Tibial nerve (tissue), 4 donors: ENCODE measurements at places on chromosomes 6 and 20.

- DNase-seq, result no peak
Measured at GRCh38 chr6:148419430-148419829, 76.8 kb downstream of the SASH1 start.

GRCh38 chr6:31531771-31532643 is 3.2 kb downstream of the MCCD1 start:
- no peak for DNase-seq

DNA sequence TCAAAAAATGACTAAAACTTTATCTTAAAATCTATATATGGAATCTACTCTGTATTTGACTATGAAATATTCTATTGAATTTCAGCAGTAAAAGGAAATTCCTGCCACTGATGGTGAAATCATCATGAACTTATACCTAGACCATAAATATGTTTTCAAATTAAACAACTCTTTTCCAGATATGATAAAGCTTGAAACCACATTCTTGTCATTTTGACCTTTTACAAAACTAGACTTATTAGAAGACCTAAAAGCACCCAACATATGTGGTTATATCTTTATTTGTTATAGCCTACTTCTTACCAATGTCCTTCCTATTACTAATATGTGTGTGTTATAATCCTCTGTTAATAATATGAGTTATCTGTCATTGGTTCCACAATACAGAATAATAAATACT is 35.3 kb downstream of the FRK start:
- DNase-seq, result no peak

GRCh38 chr6:26502165-26502564 is 2.1 kb downstream of the BTN1A1 start:
- no peak for DNase-seq

DNA sequence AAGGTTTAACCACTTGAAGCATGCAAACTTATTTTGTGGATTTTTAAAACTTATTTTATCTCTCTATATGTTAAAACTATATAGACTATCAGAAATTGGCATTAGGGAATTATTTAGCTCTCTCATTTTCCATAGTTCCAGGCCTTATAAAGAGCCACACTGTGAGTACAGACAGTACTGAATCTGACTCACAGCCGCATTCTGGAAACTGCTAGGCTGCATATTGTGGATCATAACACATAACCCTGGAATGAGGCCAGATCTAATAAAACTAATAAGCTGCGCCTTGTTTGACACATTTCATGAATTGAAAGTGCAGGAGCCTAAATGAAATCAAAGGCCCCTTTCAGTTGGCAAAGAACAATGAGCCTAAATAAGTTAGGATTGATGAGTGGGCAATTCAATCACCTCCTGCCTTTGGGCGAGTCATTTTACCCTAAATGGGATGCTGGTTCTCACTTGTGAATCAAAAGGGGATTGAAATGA is 308.4 kb downstream of the PACRG start:
- no peak for DNase-seq

- DNase-seq, result no peak
Measured at GRCh38 chr6:134534708-134535149, 216.8 kb upstream of the SGK1 start.

GRCh38 chr20:1242530-1242929 is 16.7 kb downstream of the RAD21L1 start:
- no peak for DNase-seq

GRCh38 chr20:59017493-59018231 is 1.6 kb upstream of the TUBB1 start:
- no peak for DNase-seq

DNA sequence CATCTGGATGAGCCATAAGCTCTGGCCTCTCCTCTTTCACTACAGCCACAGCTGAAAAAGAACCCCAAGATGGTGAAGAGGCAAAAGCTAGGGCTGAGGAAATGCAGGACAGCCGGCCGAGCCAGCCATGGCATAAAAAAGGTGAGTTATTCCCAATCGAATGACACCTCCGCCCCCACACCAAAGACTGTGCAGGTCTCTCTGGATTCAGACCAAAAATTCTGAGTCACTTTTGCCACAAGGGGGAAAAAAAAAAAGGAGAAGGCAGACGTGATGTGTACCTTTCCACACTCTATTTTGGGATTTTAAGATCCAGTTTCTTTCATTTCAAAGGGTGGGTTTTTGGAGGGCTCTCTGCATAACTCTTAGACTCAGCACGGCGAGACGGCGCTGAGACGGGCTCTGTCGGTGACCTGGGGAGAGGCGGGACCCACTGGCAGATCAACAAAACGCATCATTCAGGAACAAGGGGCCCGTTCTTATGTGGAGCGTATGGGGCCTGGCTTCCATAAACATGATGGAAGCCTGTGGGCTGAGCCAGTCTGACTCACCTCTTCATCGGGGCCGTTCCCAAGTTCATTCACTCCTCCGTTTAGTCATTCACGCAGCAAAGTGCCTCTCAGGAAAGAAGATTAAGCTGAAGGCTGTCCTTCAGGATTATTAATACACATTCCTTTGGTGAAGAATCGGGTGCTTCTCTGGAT is 54.8 kb downstream of the NFATC2 start:
- no peak for DNase-seq

GRCh38 chr6:87917886-87918285 is 129.8 kb upstream of the SPACA1 start:
- no peak for DNase-seq

DNA sequence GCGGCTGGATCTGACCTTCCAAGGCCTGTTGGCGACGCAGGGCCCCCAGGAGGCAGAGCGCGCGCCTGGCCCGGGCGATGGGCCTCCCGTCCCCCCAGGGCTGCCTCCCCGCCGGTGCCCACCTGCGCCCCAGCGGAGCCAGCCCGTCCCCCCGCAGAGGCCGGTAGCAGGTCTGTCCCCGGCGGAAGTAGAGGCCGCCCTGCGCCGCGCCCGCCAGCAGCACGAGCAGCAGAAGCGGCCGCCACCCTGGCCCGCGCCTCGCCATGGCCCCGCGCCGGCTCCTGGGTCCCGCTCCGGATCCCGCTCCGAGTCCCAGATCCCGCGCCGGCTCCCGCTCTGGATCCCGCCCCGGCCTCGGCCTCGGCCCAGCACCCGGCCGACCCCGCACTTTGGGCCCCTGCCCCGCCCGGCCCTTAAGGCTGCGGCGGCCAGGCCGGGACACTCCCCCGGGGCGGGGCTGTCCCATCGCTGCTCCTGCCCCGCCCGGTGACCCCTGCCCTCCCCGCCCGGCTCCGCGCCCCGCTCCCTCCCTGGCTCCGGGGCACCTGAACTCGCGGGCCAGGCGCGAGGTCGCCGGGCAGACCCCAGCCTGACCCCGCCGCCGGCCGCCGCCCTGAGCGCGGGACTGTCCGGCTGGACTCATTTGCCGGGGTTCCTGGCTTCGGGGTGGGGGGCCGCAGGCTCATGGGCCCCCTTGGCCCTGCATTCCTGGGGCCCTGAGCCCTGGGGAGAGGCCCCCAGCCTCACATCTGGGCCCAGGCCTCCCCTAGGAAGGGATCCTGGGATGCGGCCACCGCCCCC is at the start of gene CTSZ:
Gene CTSZ, minus strand, starts transcription at position 391 of the 801 bp plus-strand sequence. Its CDS starts 126 bp downstream, at position 265.
- DNase-seq, result no peak

GRCh38 chr6:137155830-137156229 is 17.6 kb downstream of the IL22RA2 start:
- no peak for DNase-seq

- no peak for DNase-seq
Measured at GRCh38 chr6:3307436-3307835, 48.7 kb downstream of the PSMG4 start.

DNA sequence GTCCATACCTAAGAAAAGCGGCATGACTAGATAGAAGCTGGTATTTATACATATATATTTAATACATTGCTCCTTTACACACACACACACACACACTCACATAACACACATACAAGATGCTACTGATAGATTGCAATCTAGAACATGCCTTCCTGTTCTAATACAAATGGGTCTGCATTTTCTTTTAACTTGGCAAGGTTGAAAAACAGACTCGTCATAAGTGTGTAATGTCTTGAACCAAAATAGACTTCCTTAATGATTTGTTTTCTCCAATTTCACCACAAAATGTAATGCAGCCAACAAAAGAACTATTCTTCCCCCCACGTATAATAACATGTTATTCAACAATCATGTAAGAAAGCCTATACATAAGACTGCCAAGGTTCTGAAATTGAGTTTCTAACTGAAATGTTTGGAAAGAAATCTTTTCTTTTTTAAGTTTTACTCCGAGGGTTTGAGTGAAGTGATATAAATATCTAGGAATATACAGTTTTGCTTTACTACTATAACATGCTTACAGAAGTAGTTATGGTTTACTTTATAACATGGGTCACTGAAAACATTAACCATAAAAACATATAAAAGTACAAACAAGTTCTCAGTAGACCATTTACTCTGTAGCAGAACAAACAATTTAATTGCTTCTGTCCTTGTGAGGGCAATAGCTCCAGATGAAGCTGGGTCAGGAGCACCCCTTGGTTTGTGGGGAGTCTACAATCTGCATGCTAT is 207.5 kb downstream of the FOXC1 start:
- no peak for DNase-seq

DNA sequence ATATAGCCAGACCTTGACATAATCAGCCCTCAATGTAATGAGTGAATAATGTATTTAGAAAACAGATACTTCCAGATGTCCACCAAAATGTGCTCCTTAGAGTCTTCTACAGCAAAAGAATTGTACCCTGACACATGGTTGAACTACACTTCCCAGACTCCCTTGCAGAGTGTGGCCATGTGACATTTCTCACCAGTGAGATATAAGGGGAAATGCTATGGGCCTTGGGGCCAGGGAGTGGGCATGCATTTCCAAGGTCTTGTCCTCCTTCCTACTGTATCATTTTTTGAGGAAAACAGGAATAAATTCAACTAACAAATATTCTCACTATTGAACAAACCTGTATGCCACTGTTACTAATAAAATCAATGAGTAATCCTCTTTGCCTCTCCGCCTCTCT is 211.4 kb upstream of the SMLR1 start:
- no peak for DNase-seq

- DNase-seq, result no peak
Measured at GRCh38 chr20:22576273-22576672, 8.1 kb downstream of the FOXA2 start.

GRCh38 chr20:62143957-62144825 is 622 bp downstream of the SS18L1 start:
- no peak for DNase-seq

- DNase-seq, result no peak
Measured at GRCh38 chr20:63023936-63024571, 17.3 kb upstream of the BHLHE23 start.

DNA sequence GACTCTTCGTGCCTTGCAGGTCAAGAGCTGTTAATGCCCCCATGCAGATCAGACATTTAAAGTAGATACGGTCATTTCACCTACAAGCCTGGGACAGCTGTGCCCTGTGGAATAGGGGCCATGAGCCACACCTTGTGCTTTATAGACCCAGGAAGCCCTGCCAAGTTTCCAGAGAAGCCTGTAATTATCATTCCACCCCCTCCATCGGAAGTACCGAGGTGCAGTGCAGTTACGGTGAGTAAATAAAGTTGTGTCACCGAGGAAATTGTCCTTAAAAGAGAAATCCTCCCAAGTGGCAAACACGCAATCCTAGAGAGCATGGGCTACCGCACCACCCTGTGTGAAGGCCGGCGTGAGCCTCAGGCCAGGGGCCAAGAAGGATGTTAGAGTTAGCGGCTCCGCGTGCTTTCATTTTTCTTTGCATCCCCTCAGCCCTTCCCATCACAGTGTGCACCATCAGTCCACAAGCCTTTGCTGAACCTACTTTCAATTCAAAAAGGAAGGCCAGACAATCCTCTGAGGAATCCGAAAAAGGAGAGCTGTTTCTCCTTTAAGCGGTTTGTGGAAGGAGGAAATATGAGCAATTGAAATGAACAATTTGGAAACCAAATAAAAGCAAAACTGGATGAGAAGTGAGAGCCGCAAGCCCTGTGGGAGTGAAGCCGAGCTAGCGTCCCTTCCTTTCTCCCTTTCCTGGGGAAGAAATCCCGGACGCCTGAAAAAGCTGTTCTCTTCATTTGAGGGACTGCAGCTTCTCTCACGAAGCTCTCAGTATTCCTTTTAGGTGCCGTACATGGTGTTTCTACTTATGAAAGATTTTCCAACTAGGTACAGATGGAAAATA is 183.3 kb upstream of the PDE10A start:
- no peak for DNase-seq

DNA sequence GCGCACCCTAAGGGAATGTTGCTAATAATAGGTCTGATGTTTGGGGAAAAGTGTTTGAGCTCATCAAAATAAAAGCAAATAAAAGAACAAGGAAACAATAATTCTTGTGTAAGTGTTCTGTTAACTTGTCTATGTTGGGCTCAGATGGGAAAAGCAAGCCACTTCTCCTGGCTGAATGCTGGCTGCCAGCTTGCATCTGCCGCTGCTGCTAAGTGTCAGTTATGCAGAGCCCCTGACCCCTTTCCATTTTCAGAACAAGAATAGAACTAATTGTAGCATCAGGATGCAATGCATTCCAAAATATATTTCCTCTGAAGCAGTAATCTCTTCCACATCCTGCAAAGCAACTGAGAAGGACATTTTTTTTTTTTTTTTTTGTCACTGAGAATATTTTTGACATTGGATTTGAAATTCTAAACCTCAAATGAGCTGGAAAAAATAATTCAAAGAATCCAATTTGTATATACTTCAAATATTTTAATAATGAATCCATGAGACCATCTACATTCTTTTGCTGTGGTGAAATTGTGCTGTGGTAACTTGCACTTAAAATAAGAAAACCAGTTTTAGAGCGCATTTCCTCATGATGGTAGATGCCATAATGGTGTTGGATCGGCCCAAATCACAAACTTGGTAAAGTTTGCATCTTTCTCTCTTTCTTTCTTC is 43.9 kb upstream of the DEK start:
- no peak for DNase-seq

- DNase-seq, result no peak
Measured at GRCh38 chr6:166555086-166555485, 31.4 kb downstream of the RAMACL start.

DNA sequence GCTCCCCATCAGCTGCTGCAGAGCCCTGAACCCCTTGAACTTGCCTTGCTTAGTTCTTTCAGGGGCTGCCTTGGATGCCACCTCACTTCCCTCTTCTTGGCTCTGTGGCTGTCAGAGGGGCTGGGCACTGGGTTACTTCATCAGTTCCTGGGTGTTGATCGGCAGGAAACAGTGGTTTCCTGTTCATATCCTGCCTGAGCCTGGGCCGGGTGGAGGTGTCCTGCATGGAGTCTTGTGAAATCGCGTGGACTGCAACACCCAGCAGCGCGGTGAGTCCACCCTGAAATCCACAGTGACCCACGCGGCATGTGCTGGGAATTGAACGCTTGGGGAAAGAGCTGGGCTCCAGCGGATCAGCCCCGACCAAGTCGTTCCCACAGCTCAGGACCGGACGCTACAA is 97.5 kb downstream of the CDH26 start:
- DNase-seq, result peak; percentile 38

- no peak for DNase-seq
Measured at GRCh38 chr6:53795702-53796450, 1.1 kb downstream of the LRRC1 start.

GRCh38 chr6:16621002-16621401 is 140.3 kb downstream of the ATXN1 start:
- DNase-seq, result no peak

DNA sequence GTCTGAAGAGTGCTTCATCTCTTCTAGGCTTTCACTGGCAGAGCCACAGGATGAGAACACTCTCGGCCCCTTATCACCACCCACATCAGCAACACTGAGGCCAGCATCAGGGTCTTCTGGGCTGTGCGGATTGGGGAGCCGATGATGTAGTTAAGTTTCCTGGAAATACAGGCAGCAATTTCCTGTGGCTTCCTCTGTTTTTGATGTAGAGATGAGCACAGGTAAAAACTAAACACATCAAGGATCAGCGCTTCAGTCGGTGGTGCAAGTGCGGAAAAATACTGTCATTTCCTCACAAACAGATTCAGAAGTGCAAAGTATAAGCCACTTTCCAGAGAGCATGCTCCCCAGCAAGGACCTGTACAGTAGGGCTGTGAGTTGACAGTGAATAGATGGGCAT is 62.6 kb downstream of the BACH2 start:
- no peak for DNase-seq
